ENCODE measurements at places on chromosomes 5 and 9.

- no peak for DNase-seq
Measured at GRCh38 chr5:152824316-152824715, 419.2 kb upstream of the NMUR2 start.

- DNase-seq: no peak
Measured at GRCh38 chr5:16935231-16936149, 598 bp downstream of the MYO10 start.

DNA sequence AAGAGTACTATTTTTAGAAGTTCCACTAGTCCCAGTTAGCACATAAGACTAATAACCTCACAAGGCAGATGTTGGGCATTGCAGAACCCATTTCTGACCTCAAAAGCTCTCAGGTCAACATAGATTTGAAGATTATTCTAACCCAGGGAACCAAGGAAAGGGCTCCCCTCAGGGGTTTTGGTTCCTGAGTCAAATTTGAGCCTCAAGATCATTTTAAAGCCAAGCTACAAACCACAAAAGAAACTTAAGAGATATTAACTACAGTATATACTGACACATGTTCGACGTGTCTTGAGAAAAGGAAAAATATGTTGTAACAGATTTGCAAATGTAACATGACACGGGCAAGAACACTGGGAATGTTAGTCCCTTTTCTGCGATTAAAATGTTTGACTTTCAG, 88.6 kb downstream of the GNAQ start:
- no peak for DNase-seq

- no peak for DNase-seq
Measured at GRCh38 chr5:169148138-169148740, 152.7 kb downstream of the SLIT3 start.

GRCh38 chr9:107175041-107175440, 108.0 kb upstream of the RAD23B start:
- no peak for DNase-seq

DNA sequence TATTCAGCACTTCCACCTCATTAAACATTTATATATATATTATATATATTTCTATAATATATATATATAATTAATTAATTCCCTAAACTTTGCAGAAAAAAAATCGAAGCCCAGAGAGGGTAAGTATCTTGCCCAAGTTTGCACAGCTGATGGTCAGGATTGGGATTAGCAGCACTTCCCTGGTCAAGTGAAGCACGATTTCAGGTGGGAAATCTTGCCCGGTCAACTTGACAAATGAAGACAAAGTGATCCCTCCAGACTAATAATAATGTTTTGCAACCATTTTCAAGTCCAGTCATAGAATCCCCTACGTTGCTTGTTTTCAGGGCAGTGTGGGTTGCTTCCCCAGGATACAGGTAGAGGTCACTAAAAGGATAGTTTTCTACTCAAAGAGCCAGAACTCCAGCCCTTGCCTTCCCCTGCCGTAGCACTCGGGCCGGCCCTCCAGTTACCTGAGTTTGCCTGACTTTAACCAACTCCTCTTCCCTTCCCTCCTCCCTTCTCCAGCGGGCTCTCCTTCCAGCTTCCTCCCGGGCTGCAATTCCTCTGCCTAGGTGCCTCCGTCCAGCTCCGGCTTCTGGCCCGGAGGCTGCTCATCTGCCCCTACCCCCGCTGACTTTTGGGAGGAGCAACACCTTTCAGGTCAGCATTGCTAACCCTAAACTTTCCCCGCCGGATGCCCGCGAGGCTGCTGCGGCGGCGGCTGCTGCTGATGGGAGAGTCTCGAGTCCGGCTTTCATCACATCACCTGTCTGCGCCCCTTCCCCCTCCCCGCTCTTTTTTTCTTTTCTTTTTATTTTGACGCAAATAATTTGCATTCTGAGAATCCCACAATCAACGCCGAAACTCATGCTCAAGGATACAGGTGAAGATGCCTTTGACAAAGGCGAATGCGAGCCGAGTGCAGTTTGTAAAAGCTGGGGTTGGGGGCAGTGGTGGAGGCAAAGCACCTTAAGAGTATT, 930 bp downstream of the PRLR start:
- no peak for DNase-seq
